ENCODE measurements at places on chromosomes 5 and 9. TPM values are rescaled to one million over a fixed set of nuclear protein-coding genes. Genes with fewer than 3 reads are reported as not detected.

DNA sequence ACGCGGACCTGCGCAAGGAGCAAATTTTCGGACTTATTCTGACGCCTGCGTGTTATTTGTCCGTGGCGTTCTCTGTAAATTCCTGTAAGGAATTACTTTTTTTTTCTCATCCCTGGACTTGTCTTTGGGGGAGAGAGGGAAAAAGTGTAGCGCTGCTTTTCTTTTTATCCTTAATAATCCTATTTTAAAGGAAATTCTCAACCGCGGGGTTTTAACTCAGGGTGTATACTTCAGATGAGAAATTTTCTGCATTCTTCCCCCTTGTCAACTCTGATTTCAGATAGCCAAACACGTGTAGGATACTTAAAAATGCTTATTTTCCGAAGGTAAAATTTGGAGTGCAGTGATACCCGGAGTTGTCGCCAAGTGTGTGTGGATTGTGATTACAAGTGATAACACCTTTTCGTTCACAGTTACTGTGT, 853 bp downstream of the DCP2 start:
- no peaks in the 10 kb centered on the region for H3K27me3 ChIP-seq
- no peak for DNase-seq
- H3K27ac ChIP-seq: peak overlapping the region; percentile 86
- H3K36me3 ChIP-seq: no peaks in the 10 kb centered on the region
- peak overlapping the region; percentile 87 for H3K4me3 ChIP-seq

MTAP gene
- total RNA-seq: 65.8 TPM

OR1L1 gene
- not detected for total RNA-seq

SLC45A2 gene
- not detected for total RNA-seq

DNA sequence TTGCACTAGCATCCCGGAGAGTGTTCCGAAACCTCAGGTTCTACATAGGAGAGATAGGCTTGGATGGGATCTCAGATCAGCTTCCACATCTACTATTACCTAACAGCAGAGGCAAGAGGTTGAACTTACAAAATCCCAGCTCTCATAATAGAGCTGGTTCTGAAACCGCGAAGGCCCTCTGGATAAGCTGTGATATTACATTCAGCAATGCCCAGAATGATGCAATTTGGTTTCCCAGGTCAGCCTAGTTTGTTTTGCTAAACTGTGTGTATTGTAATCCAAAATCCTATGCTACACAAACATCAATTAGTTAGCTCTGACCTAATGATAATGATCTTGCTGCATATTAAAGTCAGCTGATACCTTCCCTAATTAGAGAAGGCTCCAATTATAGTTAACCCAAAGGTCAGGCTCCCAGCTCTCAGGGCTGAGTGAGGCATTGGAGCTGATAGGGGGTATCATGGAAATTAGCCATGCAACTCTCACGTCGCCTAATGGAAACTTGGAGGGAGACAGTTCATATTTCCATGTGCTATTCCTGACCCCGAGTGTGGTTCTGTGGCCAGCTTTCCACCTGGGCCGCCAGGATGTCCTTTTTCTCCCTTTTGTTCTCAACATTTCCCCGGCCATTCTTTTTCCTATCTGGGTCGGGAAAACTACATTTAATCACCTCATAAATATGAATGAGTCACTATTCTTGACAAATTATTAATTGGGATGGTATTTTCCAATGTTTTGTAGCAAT, 278.4 kb upstream of the IRX1 start:
- H3K36me3 ChIP-seq: no peaks in the 10 kb centered on the region
- H3K4me1 ChIP-seq: no peaks in the 10 kb centered on the region
- DNase-seq: no peak
- no peak overlapping the region for H3K27ac ChIP-seq
- no peaks in the 10 kb centered on the region for H3K27me3 ChIP-seq
- H3K4me3 ChIP-seq: no peak overlapping the region

GRCh38 chr9:131747352-131747751, 7.5 kb upstream of the RAPGEF1 start:
- no peaks in the 10 kb centered on the region for H3K27me3 ChIP-seq
- no peak overlapping the region for H3K4me3 ChIP-seq
- DNase-seq: no peak
- no peaks in the 10 kb centered on the region for H3K36me3 ChIP-seq
- H3K4me1 ChIP-seq: no peaks in the 10 kb centered on the region

C9orf153 gene
- 0.82 TPM for total RNA-seq

ENTREP1 gene
- total RNA-seq: 12.6 TPM
